ENCODE measurements at places on chromosomes 11 and 22.
A peak's percentile ranks its signal among the peaks of the same experiment; 100 is the strongest.

DNA sequence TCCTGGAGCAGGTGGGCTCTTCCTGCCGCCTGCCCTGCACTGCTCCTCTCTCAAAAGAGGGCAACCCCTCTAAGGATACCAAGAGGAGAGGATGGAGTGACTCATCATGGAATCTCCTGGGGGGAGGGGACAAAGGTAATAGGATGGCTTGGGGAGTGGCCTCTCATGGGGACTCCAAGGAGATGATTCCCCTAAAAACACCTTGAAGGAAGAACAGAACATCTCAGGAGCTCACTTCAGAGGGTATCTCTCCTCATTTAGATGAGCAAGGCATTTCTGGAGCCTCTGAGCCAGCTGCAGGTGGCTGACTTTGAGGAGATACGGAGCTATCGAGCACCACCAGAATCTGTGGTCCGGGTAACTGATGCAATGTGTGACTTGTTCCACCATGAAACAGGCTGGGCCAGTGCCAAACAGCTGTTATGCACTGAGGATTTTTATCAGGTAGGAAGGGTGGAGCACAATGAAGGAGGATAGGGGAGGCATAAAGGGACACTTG is 40.2 kb downstream of the RRP8 start:
- DNase-seq = no peak

GRCh38 chr22:24059121-24059520 is 48.0 kb downstream of the CABIN1 start:
- no peak for DNase-seq

DNA sequence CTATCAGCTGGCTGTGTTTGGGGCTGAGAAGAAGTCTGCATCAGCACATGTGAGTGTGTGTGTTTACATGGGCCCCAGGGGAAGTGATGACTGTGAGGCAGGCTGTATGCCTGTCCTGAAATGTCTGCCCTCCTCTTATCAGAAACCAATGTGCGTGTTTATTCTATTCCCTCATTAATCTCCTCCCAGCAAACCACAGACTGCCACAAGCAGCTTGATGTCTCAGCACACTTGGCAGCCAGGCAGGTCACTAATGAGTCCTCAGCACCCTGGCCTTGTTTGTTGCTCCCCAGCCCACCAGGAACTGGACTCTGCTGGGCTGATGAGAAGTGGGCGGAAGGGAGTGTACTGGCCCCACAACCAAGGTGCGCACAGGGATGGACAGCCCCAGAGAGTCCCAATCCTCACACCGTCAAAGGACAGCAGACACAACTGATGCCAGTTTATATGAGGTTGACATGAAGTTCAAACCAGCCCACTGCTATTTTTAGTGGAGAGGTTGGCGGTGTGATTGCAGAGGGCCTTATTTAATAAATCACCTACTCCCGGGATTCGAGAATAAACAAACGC is 225.8 kb downstream of the ETS1 start:
- peak; percentile 47 for DNase-seq

DNA sequence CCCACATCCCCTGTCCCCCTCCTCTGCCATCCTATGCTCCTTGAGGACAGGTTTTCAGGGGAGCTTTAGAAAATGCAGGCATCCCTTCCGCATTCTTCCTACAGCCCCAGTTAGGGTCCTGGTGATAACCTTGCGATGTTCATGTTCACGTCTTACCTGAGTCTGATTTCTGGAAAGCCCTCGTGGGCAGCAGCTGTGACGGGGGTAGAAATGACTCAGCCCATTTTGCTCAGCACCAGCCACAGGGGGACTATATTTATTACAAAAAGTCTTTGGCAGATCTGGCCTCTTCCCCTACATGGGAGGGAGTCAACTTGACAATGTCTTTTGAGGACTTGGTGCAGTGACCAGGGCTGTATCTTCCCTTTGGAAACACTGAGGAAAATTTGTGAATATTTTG is 12.3 kb downstream of the PKNOX2 start:
- DNase-seq = no peak

DNA sequence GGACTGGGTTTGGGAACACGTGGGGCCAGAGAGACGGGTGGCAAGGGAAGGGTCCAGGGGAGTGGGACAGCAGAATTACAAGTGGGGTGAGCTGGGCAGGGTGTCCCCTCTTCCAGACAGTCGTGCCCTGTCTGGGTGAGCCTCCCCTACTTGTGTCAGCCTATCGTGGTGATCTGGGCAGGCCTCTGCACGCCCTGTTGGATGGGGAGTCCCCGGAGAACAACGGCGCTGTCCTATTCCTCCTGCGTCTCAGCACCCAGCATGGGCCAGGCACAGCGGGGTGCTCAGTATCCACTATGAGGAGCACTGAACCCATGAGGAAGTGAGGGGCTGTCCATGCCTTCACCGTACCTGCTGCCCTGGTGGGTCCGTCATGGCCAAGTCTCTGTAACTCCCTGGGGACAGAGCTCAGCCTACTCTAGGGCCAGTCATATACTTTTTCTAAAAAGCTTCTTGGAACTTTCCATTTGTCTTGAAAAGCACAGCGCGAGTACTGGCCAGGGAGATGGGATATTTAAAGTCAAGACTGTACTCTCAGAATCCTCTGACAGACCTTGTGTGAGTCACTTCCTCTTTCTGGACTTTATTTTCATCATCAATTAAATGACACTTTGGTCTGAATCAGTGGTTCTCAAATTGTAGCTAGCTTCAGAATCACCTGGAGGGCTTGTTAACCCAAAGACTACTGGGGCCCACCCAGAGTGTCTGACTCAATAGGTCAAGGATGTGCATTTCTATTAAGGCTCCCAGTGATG is 81.7 kb upstream of the NECTIN1 start:
- no peak for DNase-seq

- no peak for DNase-seq
Measured at GRCh38 chr11:61266602-61267001, 25.6 kb downstream of the PGA5 start.

- no peak for DNase-seq
Measured at GRCh38 chr11:69301455-69302401, 7.8 kb downstream of the MYEOV start.

- DNase-seq = no peak
Measured at GRCh38 chr11:2088284-2088683, 50.9 kb downstream of the IGF2 start.

GRCh38 chr22:41512421-41513194 is 31.7 kb downstream of the POLR3H start:
- no peak for DNase-seq

- no peak for DNase-seq
Measured at GRCh38 chr22:25216230-25216629, 3.2 kb upstream of the CRYBB2 start.

DNA sequence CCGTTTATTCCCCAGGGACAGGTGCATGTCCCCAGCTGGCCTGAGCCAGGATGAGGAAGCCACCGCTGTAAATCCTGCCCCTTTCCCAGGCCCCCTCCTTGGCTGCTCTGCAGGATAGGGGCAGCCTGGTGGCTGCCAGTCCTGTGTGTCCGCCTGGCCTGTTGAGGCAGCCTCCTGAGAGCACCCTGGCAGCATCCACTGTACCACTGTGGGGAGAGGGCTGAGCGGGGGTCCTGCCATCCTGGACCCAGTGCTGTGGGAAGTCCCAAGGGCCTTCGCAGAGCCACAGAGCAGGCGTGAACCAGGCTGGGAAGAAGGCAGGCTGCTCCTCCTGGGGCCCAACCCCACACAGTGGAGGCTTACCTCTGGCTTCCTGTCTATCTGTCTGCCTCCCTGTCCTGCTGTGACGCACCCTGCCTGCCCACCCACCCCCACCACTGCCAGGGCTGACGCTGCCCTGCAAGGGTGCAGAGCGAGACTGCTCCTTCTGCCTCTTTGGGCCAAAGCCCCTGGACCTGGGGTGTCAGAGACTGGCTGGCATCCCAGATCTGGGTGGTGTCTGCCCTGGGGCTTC is 8.4 kb downstream of the KCTD17 start:
- DNase-seq = peak; percentile 27
